Fibroblast of skin of left quadriceps (primary cell): ENCODE measurements at places on chromosomes 5 and 9.

DNA sequence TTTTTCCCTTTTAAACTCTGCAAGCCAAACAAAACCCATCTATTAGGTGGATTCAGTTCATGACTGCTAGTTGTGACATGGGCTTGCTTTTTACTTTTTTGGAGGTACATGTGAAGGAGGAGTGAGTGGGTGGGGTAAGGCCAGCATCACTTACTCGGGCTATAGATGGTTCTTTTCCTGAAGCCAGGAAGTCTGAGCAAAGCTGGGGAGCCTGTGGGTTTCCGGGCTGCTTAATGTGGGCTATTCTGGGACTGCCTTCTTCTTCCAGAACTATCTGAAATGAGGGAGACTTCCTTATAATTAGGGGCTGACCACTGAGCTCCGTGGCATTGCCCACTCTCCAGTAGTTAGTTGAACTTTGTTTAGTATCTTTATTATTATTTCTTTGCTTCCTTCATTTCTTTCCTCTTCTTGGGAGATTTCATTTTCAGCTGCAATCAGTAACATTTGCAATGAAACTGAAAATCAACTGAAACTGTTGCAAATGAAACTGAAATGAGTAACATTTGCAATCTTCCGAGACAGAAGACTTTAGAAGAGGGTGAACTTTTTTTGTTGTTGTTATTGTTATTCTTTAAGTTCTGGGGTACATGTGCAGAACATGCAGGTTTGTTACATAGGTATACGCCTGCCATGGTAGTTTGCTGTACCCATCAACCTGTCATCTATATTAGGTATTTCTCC lies 204.9 kb downstream of the LRRC70 start:
- no peak for DNase-seq

DNA sequence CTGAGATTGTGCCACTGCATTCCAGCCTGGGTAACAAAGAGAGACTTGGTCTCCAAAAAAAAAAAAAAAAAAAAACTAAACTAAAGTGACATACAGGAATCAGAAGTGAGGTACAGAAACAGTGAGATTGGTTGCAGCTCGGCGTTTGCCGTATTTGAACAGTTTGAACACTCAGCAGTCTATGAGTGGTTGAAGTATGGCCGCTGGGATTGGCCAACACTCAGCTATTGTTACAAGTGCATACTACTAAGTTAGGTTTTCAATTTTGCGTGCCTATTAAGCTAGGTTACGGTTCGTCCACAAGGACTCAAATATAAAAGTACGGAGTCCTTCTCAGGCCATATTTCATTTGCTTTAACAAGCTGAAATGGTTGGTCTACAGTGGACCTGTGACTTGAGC lies 3.3 kb upstream of the TSC1 start:
- no peak for DNase-seq

DNA sequence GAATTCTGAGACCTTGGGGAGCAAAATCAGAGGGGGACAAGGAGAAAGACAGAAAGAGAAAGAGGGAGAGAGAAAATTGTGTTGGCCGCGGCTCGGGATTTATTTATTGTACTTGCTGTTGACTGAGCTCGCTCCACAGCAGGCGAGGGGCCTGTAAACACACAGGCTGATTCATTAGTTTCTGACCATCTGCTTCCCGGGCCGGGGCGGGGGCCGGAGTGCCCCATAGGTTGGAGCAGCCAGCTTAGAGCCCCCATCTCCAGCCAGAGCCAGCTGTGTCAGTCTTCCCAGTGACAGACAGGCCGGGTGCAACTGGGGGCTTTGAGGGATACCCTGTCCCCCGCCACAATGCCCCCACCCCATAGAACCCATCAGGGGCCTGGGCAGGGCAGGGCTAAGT lies 30.9 kb downstream of the NTNG2 start:
- DNase-seq = no peak

- DNase-seq = no peak
Measured at GRCh38 chr5:6730407-6730806, 17.2 kb downstream of the TENT4A start.

GRCh38 chr5:82221020-82221419 lies 57.1 kb downstream of the RPS23 start:
- no peak for DNase-seq
